ENCODE measurements at places on chromosomes 16 and 17.

- peaks cover 4% of the 10 kb centered on the region for H3K27me3 ChIP-seq
- H3K4me1 ChIP-seq = peaks cover 17% of the 10 kb centered on the region
- H3K4me3 ChIP-seq = peak overlapping the region; percentile 93
- H3K36me3 ChIP-seq = no peaks in the 10 kb centered on the region
- peak; percentile 5 for DNase-seq
- H3K27ac ChIP-seq = peak overlapping the region; percentile 78
Observed at GRCh38 chr17:69326377-69327059, 415 bp downstream of the ABCA5 start.

- H3K36me3 ChIP-seq = no peaks in the 10 kb centered on the region
- no peaks in the 10 kb centered on the region for H3K27me3 ChIP-seq
- no peak overlapping the region for H3K4me3 ChIP-seq
- no peaks in the 10 kb centered on the region for H3K4me1 ChIP-seq
- H3K27ac ChIP-seq = no peak overlapping the region
Observed at GRCh38 chr17:77619851-77620250, 338.7 kb upstream of the TNRC6C start.

GRCh38 chr17:36001110-36001771, at the start of gene CCL15:
TSS of gene CCL15 (minus strand) at chr17:36001553. CDS start at chr17:36001492, 61 bp downstream.
- no peaks in the 10 kb centered on the region for H3K36me3 ChIP-seq
- no peaks in the 10 kb centered on the region for H3K4me1 ChIP-seq
- no peak within 1 kb of the TSS for H3K4me3 ChIP-seq
- H3K27me3 ChIP-seq = no peaks in the 10 kb centered on the region

GRCh38 chr16:70520612-70521297, 2.6 kb downstream of the COG4 start:
- H3K4me1 ChIP-seq = peaks cover 43% of the 10 kb centered on the region
- no peaks in the 10 kb centered on the region for H3K27me3 ChIP-seq
- H3K27ac ChIP-seq = peak overlapping the region; percentile 72
- DNase-seq = peak; percentile 59
- H3K36me3 ChIP-seq = peaks cover 24% of the 10 kb centered on the region

GRCh38 chr17:76166906-76167305, 25.9 kb upstream of the FOXJ1 start:
- no peaks in the 10 kb centered on the region for H3K27me3 ChIP-seq
- H3K27ac ChIP-seq = no peak overlapping the region
- H3K4me1 ChIP-seq = no peaks in the 10 kb centered on the region
- no peak overlapping the region for H3K4me3 ChIP-seq

Data from CD4-positive, CD25-positive, alpha-beta regulatory T cell (primary cell).